ENCODE measurements at places on chromosomes 7 and 10.

- no peak for DNase-seq
Observed at GRCh38 chr10:71342573-71343391, 23.7 kb downstream of the SLC29A3 start.

GRCh38 chr7:128954150-128954549 is 16.4 kb downstream of the IRF5 start:
- no peak for DNase-seq

DNA sequence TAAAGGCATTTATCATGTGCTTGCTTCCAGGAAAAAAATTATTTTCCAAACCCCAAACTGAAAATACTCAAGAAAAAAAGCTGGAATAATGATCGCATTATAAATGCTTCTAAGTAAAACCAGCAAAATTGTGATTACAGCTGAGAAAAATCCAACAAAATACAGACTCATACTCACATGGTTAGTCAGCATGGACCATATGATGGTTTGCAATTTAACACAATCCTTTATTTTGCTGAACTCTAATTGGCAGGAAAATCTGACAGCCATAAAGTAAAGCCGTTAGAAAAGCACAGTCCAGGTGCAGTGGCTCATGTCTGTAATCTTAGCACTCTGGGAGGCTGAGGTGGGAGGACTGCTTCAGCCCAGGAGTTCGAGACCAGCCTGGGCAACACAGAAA is 59.6 kb downstream of the BRI3 start:
- no peak for DNase-seq

DNA sequence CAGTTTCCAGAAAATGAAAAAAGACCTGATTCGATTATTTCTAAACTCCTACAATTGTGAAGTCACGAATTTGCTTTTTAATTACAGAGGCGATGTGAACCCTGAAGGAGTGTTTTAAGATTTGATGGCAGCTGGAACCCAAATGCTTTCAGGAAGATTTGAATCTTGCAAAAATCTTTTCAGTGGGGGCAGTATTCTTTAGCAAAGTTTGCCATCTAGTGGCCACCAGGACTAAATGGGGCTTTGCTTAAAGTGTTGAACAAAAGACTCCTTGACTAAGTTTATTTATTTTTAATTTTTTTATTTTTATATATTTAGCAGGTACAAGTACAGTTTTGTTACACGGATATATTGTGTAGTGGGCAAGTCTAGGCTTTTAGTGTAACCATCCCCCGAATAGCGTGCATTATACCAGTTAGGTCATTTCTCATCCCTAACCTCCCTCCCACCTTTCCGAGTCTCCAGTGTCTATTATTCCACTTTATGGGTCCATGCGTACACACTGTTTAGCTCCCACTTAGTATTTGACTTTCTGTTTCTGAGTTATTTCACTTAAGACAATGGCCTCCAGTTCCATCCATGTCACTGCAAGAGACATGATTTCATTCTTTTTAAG is 98.8 kb downstream of the CACNB2 start:
- no peak for DNase-seq

GRCh38 chr10:125502276-125502675 is 180.7 kb downstream of the TEX36 start:
- DNase-seq, result no peak

- DNase-seq, result no peak
Observed at GRCh38 chr7:25456467-25457171, 228.3 kb upstream of the NPVF start.

- no peak for DNase-seq
Observed at GRCh38 chr7:157750291-157750690, 413.5 kb downstream of the DNAJB6 start.

Data from stimulated activated CD4-positive, alpha-beta T cell treated with anti-CD3 and anti-CD28 coated beads, TNF-alpha, amount 100 ng/mL, for 1 hour (primary cell).